KG1 (cell line): ENCODE measurements at places on chromosomes 2 and 18.

GRCh38 chr2:134739236-134739878 is 20.6 kb upstream of the TMEM163 start:
- DNase-seq = no peak

DNA sequence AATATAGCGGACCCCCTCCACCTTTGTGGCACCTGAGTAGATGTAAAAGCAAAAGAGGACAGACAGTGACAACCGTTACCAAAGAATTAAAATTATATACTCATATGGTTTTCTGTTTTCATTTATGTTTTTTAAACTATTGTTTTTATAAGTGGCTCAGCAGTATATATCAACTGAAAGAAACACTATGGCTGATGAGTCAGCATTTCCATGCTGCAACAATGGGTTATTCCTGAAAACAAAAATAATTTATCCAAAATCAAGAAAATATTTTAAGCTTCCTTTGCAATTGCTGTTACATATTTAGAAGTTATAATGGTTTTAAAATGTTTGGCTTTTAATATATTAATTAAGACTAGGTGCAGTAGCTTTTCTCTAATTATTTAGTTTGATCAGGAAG is 17.7 kb downstream of the MRPS9 start:
- no peak for DNase-seq

- no peak for DNase-seq
These were observed 277.5 kb downstream of the KCNS3 start for GRCh38 chr2:18156002-18156401.

DNA sequence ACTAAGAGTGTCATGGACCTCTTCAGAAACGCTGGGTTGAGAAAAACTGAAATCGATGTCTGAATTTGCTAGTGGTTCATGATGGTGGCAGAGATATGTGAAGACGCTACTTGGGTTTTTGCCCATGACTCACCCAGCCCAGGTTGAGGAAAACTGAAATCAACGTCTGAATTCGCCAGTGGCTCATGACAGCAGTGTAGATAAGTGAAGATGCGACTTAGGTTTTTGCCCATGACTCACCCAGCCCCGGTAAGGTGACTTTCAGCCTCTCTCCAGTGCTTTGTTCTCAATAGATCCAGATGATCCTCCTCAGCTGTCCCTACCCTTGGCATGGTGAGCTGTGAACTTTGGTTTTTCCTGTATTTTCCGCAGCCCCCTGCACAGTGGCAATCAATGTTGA is 105.3 kb upstream of the SIX3 start:
- no peak for DNase-seq

DNA sequence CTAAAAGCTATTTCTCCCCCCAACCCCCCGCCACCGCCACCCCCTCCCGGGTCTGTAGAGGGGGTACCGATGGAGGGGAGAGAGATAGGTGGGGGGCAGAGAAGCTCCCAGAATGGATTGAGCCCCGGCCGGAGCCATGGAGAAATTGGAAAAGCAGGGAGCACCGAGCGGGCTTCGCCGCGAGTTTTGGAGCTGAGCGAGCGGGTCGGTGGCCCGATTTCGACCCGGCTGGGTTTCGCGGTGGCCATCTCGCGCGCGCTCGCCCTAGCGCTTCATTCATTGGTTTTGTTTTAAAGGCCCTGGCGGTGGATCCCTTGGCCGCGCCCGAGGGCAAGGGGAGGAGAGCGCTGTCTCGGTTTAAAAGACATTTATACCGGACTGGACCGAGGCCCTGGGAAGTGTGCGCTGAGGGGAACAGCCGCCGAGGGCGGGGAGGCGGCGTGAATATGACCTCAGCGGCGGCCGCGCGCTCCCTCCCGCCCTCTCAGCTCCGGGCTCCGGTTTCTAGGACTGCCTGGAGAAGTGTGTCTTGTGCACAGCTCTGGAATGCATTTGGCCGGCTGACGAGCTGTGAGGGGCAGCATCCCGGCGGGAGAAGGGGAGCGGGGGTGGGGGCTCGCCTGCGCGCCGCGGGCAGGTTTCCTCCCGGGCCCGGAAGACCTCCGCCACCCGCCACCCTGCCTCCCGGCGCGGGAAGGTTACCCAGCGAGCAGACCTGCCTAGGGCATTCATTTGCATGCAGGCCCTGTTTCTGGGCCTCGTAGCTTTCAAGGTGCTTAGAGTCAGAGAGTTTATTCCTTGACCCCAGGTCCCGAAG is 1.7 kb upstream of the SMAD7 start:
- no peak for DNase-seq

- DNase-seq = no peak
These were observed 75.3 kb downstream of the STPG4 start for GRCh38 chr2:47079515-47080412.

GRCh38 chr18:7201096-7201495 is 29.8 kb upstream of the LRRC30 start:
- no peak for DNase-seq

GRCh38 chr2:46999857-47000678 is 84.5 kb upstream of the MCFD2 start:
- no peak for DNase-seq

DNA sequence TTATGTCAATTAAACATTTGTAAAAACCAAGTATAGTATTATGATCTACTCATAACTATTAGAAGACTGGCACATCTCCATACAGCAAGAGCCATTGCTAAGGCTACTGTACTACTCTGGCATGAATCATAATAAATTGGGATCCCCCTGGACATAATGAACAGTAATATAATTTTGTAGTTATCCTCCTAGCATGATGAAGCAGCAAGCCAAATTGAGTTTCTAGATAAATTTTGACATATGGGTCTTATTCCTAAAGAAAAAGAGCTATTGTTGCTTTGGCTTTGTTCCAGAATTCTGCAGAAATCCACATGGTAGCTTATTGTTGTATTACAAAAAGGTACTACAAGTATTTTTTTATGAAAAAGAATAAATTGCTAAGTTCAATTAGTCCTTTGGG is 204.3 kb downstream of the CAMKMT start:
- no peak for DNase-seq

DNA sequence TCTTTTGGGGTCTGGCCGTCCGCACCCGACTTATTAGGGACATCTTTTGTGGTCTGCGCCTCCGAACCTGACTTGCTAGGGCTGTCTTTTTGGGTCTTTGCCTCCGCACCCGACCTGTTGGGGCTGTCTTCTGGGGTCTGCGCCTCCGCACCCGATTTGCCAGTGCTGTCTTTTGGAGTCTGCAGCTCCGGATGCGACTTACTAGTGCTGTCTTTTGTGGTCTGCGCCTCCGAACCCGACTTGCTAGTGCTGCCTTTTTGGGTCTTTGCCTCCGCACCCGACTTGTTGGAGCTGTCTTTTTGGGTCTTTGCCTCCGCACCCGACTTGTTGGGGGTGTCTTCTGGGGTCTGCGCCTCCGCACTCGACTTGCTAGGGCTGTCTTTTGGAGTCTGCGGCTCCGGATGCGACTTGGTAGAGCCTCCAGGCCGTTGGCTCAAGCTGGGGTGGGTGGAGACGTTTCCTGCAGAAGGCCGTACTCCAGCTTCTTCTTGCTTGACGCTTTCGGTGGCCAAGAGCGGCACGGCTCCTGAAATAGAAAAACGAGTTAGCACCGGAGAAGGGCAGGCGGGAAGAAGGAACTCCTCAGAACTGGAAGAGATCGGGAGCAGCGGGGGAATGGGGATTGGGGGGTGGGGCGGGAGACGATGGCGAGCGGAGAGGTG is 498 bp downstream of the TGOLN2 start:
- peak; percentile 17 for DNase-seq
